ENCODE measurements at places on chromosomes 2 and 18.

DNA sequence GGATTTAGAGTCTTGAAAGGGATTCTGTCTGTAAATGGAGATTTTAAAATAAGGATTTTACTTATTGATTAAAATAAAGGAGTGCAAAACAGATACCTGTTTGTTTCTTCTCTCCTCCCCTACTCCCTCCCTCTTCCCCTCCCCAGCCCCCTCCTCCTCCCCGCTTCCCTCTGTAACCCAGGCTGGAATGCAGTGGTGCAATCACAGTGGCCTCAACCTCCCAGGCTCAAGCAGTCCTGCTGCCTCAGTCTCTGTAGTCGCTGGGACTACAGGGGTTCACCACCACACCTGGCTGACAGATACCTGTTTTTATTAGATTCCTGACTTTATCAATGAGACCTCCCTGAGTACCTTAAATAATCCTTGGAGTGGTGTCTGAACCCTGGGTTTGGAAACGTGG, 57.1 kb downstream of the OXER1 start:
- no peak for DNase-seq

DNA sequence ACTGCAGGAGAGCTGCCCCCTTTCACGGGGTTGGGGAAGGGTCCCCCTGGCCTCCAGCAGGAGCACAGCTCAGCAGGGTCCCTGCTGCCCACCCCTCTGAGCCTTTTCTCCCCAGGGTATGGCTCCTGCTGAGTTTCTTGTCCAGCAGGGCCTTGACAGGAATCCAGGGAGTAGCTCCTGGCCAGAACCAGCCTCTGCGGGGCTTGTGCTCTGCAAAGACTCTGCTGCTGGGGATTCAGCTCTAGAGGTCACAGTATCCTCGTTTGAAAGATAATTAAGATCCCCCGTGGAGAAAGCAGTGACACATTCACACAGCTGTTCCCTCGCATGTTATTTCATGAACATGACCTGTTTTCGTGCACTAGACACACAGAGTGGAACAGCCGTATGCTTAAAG, 21.2 kb downstream of the FOSL2 start:
- DNase-seq: no peak

DNA sequence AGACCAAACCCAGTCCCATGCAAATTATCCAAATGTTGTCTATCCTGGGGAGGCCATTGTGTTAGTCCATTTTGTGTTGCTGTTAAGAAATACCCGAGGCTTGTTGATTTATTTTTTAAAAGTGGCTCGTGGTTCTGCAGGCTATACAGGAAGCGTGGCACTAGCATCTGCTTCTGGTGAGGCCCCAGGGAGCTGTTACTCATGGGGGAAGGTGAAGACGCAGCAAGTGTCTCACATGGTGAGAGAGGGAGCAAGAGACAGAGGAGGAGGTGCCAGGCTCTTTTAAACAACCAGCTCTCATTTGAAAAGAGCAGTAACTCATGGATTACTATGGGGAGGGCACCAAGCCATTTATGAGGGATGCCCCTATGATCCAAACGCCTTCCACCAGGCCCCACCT, 80.3 kb upstream of the ARL4C start:
- no peak for DNase-seq

GRCh38 chr18:3056311-3056710, 43.4 kb upstream of the LPIN2 start:
- DNase-seq: no peak

GRCh38 chr2:228602288-228602687, 420.8 kb upstream of the SPHKAP start:
- no peak for DNase-seq

- no peak for DNase-seq
Observed at GRCh38 chr2:223949241-223949840, 4.2 kb upstream of the WDFY1 start.

DNA sequence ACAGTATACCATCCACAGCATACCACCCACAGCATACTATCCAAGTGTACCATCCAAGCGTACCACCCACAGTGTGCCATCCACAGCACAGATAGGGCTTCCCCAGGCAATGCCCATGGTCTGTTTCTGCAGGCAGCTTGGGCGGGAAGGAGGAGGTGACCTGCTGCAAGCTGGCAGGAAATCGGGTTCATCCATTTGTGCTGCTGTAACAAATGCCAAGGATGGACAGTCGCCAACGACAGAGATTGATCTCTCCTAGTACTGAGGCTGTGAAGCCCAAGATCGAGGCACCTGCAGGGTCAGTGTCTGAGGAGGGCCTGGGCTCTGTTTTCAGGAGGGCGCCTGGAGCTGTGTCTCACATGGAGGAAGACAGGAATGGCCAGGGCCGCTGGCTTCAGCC, 93.6 kb upstream of the SNTG2 start:
- DNase-seq: no peak

DNA sequence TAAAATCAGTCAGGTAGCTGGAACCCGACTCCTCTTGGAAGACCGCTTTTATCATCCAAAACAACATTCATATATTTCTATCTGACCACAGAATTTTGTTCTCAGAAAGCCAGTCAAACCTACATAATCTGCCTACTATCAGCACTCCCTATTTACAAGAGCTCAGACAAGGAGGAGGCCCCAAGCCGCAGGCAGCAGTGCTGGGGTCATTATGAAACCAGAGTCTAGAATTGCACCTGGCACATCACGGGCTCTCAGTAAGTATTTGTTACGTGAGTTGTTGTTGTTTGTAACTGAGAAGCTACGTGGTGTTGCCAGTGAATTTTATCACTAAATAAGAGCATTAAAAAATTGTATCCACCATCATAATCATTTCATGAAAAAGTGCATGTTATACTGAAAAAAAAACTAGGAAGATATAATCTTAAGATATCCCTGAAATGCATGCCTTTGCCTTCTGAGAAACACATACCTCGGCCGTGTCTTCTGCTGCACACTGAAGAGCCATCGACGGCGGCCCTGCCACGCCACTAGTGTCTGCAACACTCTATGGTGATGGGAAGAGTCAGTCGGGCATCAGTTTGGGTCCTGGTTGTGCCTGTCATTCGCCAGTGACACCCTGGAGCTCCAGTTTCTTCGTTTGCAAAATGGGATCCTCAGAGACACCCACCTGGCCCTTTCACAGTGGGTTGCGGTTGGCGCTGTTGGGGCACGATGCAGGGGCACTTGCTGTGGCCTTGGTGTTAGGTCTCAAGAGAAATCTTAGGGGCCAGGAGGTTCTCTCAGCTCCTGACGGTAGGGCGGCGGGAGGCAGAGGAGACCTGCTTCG, 505.9 kb downstream of the EIPR1 start:
- DNase-seq: no peak

- DNase-seq: no peak
Observed at GRCh38 chr2:24929230-24929629, 9.2 kb upstream of the ADCY3 start.

- DNase-seq: no peak
Observed at GRCh38 chr2:158197940-158198339, 96.3 kb downstream of the UPP2 start.
